ENCODE measurements at places on chromosomes 4 and X. TPM values are rescaled to one million over a fixed set of nuclear protein-coding genes. Genes with fewer than 3 reads are reported as not detected.

Gene GLRA3
- not detected for total RNA-seq

GRCh38 chr4:40730091-40730679, 19.6 kb upstream of the NSUN7 start:
- no peak for DNase-seq
- H3K27ac ChIP-seq: no peak overlapping the region
- peaks cover 8% of the 10 kb centered on the region for H3K4me1 ChIP-seq

GRCh38 chr4:41506130-41506529, 31.8 kb upstream of the LIMCH1 start:
- H3K36me3 ChIP-seq: no peaks in the 10 kb centered on the region
- H3K4me1 ChIP-seq: no peaks in the 10 kb centered on the region
- H3K27ac ChIP-seq: no peak overlapping the region
- H3K27me3 ChIP-seq: no peaks in the 10 kb centered on the region

DNA sequence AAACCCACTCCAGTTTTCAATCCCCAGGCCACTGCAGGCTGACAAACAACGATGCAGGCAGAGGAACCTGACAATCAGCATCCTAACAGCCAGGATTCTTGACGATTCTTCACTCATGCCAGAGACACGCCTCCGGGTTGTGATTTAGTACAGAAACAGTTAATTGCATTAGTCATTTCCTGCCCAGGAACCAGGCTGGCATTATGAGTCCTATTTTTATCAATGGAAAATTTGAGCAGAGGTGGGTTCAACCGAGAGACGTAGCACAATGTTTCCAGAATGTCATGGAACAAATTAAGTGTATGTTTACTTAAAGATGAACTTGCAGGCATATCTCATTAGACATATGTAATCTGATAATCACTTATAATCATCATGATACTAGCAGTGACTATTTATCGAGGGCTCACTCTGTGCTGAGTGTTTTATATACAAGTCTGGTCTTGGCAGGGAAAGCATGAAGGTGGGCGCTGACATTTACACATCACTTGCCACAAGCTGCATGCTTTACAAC, 159.7 kb downstream of the NSUN7 start:
- DNase-seq: peak; percentile 72
- peaks cover 24% of the 10 kb centered on the region for H3K4me1 ChIP-seq
- peak overlapping the region; percentile 83 for H3K27ac ChIP-seq
- H3K4me3 ChIP-seq: peak overlapping the region; percentile 8
